ENCODE measurements at places on chromosomes 5 and 9.

GRCh38 chr5:13653709-13654108 is 290.8 kb downstream of the DNAH5 start:
- DNase-seq: no peak

DNA sequence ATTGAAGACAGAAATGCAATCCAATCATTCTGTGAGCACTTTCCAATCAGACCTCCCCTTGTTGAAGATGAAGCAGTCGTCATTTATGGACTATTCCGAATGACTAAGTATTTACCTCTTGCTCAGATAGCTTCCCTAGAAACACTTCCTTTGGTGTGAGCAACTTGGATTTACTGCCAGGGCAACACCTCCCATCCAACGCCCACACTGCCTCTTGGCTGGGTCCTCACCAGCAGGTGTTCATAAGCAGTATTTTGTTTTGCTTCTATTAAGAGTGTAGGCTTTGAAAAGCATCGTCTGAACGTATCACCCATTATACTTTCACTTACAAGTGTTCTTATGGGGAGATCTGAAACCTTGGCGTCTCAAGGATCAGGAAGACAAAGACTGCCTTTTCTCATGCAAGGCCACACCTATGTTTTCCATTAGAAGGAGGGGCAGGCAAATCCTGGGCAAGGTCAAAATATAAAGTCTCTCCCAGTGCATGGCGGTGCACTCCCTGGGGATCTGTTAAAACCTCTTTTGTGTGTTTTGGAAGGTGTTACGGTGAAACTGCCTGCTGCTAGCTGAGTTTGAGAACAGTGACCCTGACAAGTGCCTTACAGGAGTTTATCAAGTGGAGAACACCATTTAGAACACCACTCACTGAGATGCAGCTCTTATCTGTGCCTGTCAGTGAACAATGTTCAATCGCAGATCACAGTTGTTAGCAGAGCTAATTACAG is 10.6 kb upstream of the MARCHF3 start:
- DNase-seq: no peak

GRCh38 chr5:979100-979817 is 29.3 kb upstream of the NKD2 start:
- no peak for DNase-seq

DNA sequence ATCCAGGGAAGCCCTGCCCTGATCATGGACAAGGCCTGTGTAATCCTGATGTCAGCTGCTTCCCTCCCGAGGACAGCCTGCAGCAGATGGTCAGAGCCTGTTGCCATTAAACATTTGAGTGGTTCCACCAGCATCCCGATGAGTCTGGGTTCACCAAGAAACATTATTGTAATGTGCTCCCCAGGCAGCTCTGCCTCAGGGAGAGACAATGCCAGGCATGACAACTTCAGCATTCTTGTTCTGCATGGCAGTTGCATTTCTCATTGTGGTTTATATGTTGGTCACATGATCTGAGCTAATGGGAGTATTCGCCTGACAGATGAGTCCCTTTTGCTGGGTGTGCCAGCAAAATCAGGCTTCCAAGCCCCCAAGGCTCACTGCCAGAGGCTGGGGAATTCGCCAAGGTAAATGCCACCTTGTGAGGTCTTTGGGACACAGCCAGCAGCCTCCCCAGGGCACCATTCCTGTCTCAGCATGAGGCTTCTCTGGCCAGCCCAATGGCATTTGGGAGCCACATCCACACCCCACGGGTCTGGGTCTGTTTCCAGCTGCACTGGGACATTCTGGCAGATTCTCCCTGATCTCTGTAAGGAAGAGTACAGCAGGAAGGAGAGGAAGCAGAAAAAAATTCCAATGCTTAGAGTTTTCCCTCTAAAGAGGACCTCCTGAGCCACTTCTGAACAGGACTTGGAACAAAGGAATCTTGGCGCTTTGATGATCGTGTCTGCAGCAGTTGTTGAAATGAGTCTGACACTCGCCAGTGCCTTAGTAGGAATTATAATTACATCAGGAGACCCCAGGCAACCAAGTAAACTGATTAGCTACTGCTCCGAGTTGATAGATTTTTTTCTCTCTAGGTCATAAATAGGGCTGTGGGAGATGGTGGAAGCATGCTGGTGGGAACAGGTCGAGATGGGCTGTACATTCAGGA is 18.7 kb downstream of the KCNIP1 start:
- DNase-seq: peak; percentile 13

DNA sequence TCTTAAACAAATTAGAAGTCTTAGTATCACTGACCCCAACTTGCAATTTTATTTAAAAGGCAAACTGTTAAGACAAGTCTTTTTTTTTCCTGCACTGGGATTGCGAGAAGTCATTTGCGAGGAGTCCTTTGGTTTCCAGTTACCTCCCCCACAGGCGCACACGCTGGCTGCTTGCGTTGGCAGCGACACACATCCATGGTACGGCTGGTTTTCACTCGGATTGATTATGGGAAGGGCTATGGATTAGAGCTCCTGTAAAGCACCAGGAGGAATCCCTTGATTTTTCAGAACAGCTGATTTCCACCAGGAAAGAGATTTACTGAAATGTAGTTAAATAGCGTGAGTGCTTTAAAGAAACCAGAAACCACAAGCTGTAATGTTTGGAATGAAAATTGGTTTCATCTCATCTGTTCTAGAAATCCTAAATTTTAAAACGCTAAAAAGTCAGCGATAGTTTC is 737 bp downstream of the SLC1A3 start:
- no peak for DNase-seq

DNA sequence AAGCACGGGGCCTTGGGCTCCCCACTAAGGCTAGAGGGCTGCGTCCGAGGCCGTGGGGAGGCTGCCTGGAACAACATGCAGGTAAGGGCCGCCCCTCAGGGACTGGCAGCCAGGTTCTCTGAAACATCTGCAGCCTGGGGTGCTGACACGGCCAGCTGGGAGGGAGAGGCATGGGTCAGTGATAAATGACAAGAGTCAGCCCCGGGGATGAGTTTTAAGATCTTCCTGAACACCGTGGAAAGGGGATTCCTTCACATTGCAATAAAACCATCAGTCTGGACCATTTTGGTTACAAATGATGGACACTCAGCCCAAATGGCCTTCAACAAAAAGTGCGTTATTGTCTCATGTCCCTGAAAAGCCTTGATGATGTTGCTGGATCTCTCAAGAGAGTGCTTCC is 32.9 kb upstream of the SAP30L start:
- DNase-seq: no peak

GRCh38 chr9:27425827-27426510 is 98.1 kb upstream of the IFNK start:
- no peak for DNase-seq

- DNase-seq: no peak
Measured at GRCh38 chr5:18091758-18092157, 457.5 kb downstream of the TAF11L14 start.

- no peak for DNase-seq
Measured at GRCh38 chr9:98195671-98196070, 3.2 kb upstream of the CORO2A start.

- peak; percentile 39 for DNase-seq
Measured at GRCh38 chr5:80686757-80687156, 32.0 kb upstream of the DHFR start.

DNA sequence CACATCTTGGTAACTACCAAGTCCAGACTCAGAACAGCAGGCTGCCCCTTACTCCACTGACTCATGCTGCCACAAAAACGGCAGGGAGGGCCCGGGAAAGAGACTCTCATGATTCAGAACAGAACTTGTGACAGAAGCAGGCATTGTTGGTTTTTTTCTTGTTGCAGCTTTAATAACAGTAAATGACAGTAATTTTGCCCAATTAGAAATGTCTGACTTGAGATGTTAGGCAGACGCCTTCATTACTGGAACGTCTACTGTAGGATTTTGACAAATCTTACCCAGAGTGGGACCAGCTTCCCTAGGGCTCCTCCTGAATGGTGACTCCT is 77.9 kb downstream of the SEMA5A start:
- no peak for DNase-seq

DNA sequence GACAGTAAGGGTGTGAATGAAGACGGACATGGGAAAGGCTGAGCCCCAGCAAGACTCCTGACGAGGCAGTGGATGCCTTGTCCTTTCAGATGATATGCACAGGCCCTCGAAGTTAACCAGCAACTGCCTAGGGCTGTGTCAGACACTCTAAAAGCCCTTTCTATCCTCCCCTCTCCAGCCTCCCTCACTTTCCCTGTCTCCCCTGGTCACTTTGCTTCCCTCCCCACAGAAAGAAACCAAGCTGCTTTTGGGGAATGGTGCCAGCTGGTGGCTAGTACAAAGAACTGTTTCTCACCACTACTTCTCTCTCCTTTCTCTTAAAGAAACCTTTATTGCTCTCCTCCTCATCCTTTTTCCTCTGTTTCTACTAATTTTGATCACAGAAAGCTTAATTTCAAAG is 21.4 kb downstream of the LHFPL2 start:
- DNase-seq: peak; percentile 27

- DNase-seq: no peak
Measured at GRCh38 chr5:84260140-84260539, 124.5 kb downstream of the EDIL3 start.

DNA sequence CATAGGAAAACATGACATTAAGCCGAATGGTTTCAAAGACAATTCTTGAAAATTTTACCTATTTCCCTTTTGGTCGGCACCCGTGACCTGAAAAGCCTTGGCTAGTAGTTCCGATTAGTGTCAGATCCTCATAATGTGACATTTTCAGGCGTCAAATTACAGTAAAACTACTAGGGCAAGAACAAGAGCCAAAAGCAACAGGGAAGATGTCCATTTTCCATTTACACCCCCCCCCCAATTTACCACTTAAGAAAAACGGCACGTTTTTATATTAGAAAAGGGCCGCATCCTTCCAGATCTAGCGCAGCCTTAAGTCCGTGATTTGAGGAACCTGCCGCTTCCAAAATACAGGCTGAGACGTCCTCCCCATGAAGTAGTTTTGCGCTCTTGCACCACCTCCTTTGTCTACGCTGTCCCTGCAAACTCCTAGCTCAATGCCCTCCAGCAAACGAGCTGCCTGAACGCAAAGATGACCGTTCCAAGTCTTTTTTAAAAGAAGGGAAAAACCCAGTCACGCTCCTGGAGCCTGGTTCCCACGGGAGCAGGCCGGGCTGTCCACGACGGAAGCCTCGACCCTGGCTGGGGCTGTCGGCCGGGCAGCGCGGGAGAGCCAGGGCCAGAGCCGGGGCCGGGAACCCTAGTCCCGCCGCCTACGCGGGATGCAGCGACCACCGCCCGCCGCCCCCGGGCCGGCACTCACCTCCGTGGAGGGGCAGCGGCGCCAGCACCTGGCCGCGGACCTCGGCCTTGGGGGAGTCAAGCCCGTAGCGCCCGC is 616 bp downstream of the RNF130 start:
- peak; percentile 55 for DNase-seq

DNA sequence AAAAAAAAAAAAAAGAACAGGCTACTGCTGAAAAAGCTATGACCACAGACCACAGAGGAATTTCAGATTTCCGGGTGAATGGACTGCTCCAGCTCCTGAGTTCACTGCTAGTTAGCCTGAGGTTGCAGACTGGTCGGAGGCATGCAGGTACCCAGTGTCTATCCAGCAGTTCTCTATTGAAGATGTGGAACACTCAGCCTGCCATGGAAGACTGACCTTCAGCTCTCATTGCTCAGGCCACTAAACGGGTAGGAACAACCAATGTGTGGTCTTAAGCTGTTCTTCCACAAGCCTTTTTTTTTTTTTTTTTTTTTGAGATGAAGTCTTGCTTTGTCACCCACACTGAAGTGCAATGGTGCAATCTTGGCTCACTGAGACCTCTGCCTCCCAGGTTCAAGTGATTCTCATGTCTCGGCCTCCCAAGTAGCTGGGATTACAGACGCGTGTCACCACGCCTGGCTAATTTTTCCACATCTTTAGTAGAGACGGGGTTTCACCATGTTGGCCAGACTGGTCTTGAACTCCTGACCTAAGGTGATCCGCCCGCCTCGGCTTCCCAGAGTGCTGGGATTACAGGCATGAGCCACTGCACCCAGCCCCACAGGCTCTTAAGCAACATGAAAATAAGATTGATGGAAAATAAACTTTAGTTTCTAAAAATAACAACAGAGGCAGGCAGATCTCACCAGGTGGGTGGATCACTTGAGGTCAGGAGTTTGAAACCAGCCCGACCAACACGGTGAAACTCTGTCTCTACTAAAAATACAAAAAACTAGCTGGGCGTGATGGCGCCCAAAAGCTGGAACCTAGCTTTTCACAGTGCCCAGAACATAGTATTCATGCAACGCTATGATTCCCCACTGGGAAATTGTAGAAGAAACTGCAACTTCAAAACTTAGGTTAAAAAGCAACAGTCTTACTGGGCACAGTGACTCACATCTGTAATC is 20.0 kb upstream of the NPM1 start:
- peak; percentile 46 for DNase-seq

DNA sequence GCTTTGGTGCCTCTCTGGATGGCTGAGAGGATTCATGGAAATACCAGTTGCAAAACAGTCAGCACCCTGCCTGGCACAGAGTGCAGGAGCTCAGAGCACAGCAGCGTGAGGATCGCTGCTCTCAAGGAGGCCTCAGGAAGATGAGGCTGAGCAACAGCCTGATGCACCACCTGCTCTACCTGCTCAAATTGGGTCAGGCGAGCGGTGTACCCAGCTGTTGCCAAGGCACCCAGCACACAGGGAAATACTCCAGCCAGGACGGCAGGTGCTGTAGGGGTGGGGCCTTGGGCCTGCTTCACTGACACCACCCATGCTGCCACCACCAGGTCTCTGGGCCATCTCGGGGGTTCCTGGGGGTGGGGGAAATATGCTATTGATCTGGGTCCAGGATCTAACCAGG is 4.3 kb downstream of the EEIG1 start:
- DNase-seq: no peak

GRCh38 chr5:172715421-172715780 is 55.6 kb downstream of the DUSP1 start:
- DNase-seq: no peak

DNA sequence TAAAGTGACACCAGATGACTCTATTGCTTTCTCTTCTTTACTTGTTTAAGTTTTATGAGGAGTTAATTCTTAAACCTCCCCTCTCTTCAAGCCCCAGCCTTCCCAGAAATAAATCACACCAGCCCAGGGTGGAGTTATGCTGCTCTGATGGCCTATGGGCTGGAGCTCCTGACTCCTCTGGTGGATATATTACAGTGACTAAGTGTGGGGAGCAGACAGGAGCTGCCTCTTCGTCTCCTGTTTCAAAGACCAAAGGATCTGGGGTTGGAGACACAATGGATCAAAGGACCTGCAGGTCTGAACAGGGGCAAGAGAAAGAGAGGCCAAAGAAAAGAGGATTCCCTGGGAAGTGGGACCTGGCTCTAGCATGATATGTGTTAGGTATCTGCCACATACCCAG is 312.0 kb upstream of the MSX2 start:
- no peak for DNase-seq

DNA sequence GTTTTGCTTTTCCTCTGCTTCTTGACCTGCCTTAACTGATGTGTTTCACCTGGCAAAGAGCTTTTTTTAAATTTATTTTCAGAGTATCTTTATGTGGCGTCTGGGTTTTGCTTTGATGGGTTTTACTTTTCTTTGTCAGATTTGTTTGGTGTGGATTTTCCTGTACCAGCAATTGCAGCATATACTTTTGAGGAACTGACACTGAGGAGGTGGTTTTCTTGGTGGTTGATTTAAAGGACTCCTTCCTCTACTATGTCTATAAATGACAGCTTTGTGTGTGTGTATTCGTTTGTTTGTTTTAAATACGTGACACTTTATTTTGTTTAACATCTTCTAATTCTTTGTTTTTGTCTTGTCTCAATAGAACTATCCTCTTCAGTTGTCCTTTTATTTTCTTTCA is 1071.9 kb upstream of the ARRDC3 start:
- DNase-seq: peak; percentile 64

- DNase-seq: no peak
Measured at GRCh38 chr9:33143241-33143661, 23.9 kb downstream of the B4GALT1 start.

- DNase-seq: peak; percentile 24
Measured at GRCh38 chr9:22307013-22307711, 139.5 kb upstream of the DMRTA1 start.
